ENCODE measurements at places on chromosomes 12 and 14.
A peak's percentile ranks its signal among the peaks of the same experiment; 100 is the strongest.

GRCh38 chr14:61065656-61066055 is 84.6 kb downstream of the SLC38A6 start:
- DNase-seq, result no peak

DNA sequence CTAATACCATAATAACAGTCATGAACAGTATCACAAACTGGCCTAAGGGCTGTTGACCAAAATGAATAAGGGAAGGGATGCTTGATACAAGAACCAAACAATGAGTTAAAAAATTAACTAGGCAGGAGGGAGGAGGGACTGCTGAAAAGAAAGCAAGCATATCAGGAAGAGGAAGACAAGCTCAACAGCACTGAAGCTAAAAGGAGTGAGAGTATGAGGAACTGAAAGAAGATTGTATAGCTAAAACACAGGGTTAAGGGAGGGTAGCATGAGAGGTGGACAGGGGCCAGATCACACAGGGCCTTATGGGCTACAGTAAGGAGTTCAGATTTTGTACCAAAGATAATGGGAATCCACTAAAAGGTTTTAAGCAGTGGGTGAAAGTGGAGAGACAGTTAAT is 34.1 kb downstream of the ITGA7 start:
- DNase-seq, result no peak

GRCh38 chr14:64856529-64857445 is 22.9 kb downstream of the SPTB start:
- DNase-seq, result no peak

- DNase-seq, result peak; percentile 85
These were observed 134.2 kb upstream of the HIF1A start for GRCh38 chr14:61561104-61561503.

- DNase-seq, result no peak
These were observed 118.6 kb downstream of the PLXNC1 start for GRCh38 chr12:94266796-94267536.
